ENCODE measurements at places on chromosomes 3 and 15. TPM values are rescaled to one million over a fixed set of nuclear protein-coding genes. Genes with fewer than 3 reads are reported as not detected.
A peak's percentile ranks its signal among the peaks of the same experiment; 100 is the strongest.

The SHC4 gene
- 0.16 TPM for total RNA-seq

The CDHR4 gene
- total RNA-seq = not detected

The GJD2 gene
- not detected for total RNA-seq

The PIERCE2 gene
- 4.3 TPM for total RNA-seq

DNA sequence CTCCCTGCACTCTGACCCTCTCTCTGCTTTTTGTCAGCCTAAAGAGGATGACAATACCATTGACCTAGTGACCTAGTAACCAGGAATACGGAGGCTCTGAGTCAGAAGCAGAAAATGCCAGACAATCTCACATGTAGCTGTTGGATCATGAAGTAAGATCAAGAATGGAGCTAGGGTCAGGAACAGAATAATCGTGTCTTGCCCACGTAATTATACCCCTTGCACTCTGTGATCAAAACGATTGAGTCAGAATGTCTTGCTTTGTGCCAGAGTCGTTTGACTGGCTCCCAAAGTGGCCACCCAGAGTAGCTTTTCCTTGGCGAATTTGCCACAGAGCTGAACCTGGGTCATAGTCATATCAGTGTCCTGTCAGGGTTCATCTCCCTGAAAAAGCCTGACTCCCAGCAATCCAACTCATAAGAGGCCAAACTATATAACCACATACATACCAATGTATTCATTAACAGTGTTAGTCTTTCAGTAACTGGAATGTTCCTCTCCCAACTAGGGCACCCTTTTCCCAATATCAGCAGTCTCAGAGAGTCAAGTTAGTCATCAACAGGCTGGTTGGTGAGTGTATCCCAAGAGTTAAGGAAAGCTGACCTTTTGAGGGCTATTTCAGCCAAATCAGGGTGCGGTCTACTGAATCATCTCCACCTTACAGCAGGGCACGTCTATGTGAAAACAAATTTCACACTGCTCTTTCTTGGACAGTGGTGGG, 5.0 kb upstream of the CDV3 start:
- no peaks in the 10 kb centered on the region for H3K4me1 ChIP-seq
- H3K36me3 ChIP-seq = no peaks in the 10 kb centered on the region
- no peaks in the 10 kb centered on the region for H3K27me3 ChIP-seq
- no peak overlapping the region for H3K27ac ChIP-seq
- H3K4me3 ChIP-seq = no peak overlapping the region

- no peak overlapping the region for H3K27ac ChIP-seq
- no peaks in the 10 kb centered on the region for H3K4me1 ChIP-seq
- DNase-seq = no peak
- no peak overlapping the region for H3K4me3 ChIP-seq
Observed at GRCh38 chr3:8622873-8623691, 21.5 kb downstream of the SSUH2 start.

GRCh38 chr3:170814822-170815221, 55.2 kb downstream of the RPL22L1 start:
- no peak overlapping the region for H3K27ac ChIP-seq
- no peak overlapping the region for H3K4me3 ChIP-seq
- H3K4me1 ChIP-seq = no peaks in the 10 kb centered on the region
- no peak for DNase-seq

DNA sequence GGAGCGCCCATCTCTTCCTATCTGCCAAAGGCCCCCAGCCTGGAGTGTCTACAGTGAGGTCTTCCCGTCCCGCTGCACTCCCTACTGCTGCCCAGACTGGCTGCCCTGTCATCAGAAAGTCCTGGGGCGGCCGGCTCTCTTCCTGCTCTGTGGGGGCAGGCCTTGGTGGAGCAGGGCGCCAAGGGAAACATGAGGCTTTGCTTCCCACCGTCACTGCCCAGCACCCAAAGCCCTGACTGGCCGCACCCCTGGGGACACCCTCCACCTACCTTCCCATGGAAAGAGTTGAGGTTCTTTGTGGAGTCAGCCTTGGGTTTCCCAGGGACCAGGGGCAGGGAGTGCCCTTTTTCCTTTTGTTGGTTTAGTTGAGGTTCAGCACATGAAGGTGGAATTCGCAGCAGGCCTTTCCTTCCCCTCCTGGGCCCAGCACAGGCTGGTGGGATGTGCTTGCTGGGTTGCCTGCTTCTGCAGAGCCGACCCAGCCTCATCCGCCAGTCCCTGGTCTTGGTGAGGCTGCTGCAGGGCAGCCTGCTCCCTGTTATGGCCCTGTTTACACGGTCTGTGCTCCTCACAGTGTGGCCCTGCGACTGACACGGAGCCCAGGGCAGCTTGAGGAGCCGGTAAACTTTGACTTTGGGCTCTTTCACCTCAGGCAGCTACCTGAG, 51.8 kb upstream of the PLXNA1 start:
- H3K36me3 ChIP-seq = no peaks in the 10 kb centered on the region
- H3K4me1 ChIP-seq = peaks cover 10% of the 10 kb centered on the region
- no peak overlapping the region for H3K4me3 ChIP-seq

DNA sequence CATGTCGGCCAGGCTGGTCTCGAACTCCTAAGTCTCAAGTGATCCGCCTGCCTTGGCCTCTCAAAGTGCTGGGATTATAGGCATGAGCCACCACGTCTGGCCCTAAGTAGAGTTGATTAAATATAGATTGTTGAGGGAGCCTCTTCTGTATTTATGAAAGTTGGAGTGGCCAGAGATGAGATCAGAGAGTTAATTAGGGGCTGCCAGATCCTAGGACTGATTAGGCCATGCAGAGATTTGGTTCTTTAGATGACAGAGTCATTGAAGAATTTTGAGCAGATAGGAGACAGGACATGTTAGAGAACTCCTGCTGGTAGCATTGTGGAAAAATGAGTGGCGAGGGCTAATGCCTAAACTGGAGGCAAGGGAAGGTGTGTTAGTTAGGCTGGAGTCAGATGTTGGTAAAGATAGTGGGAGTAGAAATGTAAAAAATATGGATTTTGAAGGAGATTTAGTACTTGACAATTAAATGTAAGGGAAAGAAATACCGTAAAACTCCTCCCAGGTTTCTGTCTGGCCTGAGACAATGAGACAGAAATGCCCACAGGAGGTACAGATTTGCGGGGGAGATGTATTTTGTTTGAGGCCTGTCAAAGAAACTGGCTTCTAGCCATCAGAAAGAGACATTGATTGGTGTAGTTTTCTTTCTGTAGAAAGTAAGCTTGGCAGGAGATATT, 23.4 kb downstream of the SACM1L start:
- no peak for DNase-seq
- no peaks in the 10 kb centered on the region for H3K27me3 ChIP-seq
- H3K36me3 ChIP-seq = peaks cover 3% of the 10 kb centered on the region
- no peak overlapping the region for H3K4me3 ChIP-seq

DNA sequence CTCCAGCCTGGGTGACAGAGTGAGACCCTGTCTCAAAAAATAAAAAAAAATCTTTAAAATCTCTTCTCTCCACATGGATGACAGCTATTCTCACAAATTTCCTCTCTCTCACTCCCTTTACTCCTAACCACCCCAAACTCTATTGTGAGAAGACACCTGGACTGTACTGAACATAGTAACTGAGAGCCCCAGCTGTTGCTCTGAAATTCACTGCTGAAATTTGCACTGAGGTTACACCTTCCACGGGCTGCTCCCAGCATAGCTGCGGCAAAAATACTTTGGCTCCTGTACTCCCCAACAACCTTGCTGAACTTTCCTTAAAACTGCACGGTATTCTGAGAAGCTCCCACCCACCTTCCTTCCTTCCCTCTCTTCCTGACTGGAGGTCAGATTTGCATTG, 4.4 kb upstream of the PCCB start:
- no peaks in the 10 kb centered on the region for H3K27me3 ChIP-seq
- H3K4me3 ChIP-seq = no peak overlapping the region
- H3K36me3 ChIP-seq = no peaks in the 10 kb centered on the region
- DNase-seq = no peak
- no peak overlapping the region for H3K27ac ChIP-seq
- no peaks in the 10 kb centered on the region for H3K4me1 ChIP-seq

- H3K4me3 ChIP-seq = no peak overlapping the region
- no peak overlapping the region for H3K27ac ChIP-seq
- H3K27me3 ChIP-seq = no peaks in the 10 kb centered on the region
- DNase-seq = no peak
- no peaks in the 10 kb centered on the region for H3K36me3 ChIP-seq
- no peaks in the 10 kb centered on the region for H3K4me1 ChIP-seq
Observed at GRCh38 chr15:25544076-25544475, 105.3 kb upstream of the UBE3A start.

DNA sequence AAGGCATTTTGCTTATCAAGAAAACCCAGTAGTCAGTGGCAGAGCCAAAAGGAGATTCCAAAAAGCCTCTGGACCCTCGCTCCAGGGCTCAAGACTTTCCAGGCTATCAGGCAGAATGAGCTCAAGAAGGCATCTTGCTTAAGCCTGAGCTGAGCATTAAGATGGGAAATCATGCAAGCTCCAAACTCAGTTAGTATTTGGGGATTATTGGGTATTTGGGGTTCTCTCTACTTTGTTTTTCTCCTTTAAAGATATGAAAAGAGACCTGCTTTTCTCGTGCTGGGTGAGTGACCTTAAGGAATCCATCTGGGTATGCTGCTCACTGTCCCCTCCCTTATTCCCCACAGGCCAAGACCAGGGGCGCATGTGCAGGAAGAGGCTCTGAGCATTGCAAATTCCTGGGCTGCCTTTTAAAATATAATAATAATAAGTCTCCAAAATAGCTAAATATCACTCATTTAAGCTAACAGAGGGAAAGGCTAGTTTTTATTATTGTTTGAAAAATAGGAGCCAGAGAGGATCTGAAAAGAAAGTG, 75.4 kb upstream of the HACD2 start:
- no peak for DNase-seq
- no peak overlapping the region for H3K4me3 ChIP-seq
- H3K36me3 ChIP-seq = no peaks in the 10 kb centered on the region
- H3K27ac ChIP-seq = peak overlapping the region; percentile 84

GRCh38 chr3:24235121-24235520, 259.5 kb downstream of the THRB start:
- DNase-seq = no peak
- H3K4me3 ChIP-seq = no peak overlapping the region
- no peaks in the 10 kb centered on the region for H3K4me1 ChIP-seq
- no peaks in the 10 kb centered on the region for H3K27me3 ChIP-seq

- peak overlapping the region; percentile 50 for H3K27ac ChIP-seq
- no peak for DNase-seq
- no peaks in the 10 kb centered on the region for H3K27me3 ChIP-seq
- no peak overlapping the region for H3K4me3 ChIP-seq
- no peaks in the 10 kb centered on the region for H3K36me3 ChIP-seq
Observed at GRCh38 chr3:71050538-71051258, 532.8 kb downstream of the FOXP1 start.

GRCh38 chr3:27486336-27486735, 2.2 kb upstream of the SLC4A7 start:
- H3K27me3 ChIP-seq = no peaks in the 10 kb centered on the region
- no peaks in the 10 kb centered on the region for H3K36me3 ChIP-seq
- H3K4me1 ChIP-seq = no peaks in the 10 kb centered on the region
- H3K4me3 ChIP-seq = no peak overlapping the region
- DNase-seq = no peak

- H3K27ac ChIP-seq = no peak overlapping the region
- H3K4me3 ChIP-seq = no peak overlapping the region
- no peaks in the 10 kb centered on the region for H3K27me3 ChIP-seq
- no peaks in the 10 kb centered on the region for H3K36me3 ChIP-seq
- H3K4me1 ChIP-seq = no peaks in the 10 kb centered on the region
Observed at GRCh38 chr3:84184937-84185336, 773.9 kb upstream of the CADM2 start.

- DNase-seq = no peak
- H3K4me3 ChIP-seq = no peak overlapping the region
- no peak overlapping the region for H3K27ac ChIP-seq
- no peaks in the 10 kb centered on the region for H3K27me3 ChIP-seq
Observed at GRCh38 chr3:53821631-53822121, 24.5 kb downstream of the CHDH start.

DNA sequence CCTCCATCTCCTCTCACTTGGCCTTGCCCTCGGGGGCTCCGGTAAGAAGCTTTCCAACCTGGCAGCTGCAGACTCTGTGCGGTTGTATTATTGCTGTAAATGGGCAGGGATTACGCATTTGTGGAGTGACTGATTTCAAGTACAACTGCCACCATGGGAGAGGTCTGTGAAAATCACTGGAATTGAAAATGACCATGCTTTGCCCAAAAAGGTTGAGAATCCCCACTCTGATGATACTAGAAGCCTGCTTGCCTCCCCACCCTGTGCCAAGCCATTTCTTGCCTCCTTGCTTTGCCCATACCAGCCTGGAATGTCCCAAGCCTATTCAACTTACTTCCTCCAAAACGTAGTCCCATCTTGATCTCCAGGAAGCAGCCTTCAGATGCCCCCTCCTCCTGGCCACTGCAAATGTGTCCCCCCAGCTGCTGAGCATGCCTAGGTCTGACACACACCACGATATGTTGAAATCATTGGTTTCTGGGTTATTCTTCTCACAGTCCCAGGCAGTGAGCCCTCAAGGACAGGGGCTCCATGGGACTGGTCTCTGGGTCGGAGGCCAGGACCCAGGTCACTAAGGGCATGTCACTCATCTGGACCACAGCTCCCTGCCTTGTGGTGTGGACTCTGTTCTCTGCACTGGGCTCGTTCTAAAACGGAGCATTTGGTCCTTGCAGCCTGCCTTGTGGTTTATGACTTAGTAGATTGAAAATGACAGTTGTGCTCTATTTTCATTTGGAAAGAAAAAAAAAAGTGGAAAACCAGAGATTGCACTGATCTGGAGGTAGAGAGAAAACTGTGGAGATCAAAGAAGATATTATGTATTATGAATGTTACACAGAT, 42.9 kb downstream of the SMAD3 start:
- no peak for DNase-seq
- peak overlapping the region; percentile 93 for H3K27ac ChIP-seq
- H3K27me3 ChIP-seq = no peaks in the 10 kb centered on the region
- peaks cover 28% of the 10 kb centered on the region for H3K4me1 ChIP-seq

- H3K27me3 ChIP-seq = peaks cover 56% of the 10 kb centered on the region
- peak within 1 kb of the TSS; percentile 44 for H3K4me3 ChIP-seq
- DNase-seq = peak; percentile 51
- no peak within 1 kb of the TSS for H3K27ac ChIP-seq
- H3K4me1 ChIP-seq = no peaks in the 10 kb centered on the region
- no peaks in the 10 kb centered on the region for H3K36me3 ChIP-seq
Observed at GRCh38 chr3:186361762-186362536, at the start of gene DGKG. DGKG (minus strand) TSS chr3:186362234; CDS start chr3:186320459, 41,775 bp downstream.

- H3K27me3 ChIP-seq = no peaks in the 10 kb centered on the region
- no peak overlapping the region for H3K4me3 ChIP-seq
- H3K4me1 ChIP-seq = no peaks in the 10 kb centered on the region
- no peak for DNase-seq
Observed at GRCh38 chr3:28651159-28651558, 302.5 kb upstream of the AZI2 start.

- H3K36me3 ChIP-seq = no peaks in the 10 kb centered on the region
- no peak overlapping the region for H3K27ac ChIP-seq
- H3K4me3 ChIP-seq = no peak overlapping the region
- H3K27me3 ChIP-seq = no peaks in the 10 kb centered on the region
- no peaks in the 10 kb centered on the region for H3K4me1 ChIP-seq
Observed at GRCh38 chr3:159724627-159725026, 264.0 kb upstream of the IL12A start.
